ENCODE measurements at places on chromosomes 6 and 20.

DNA sequence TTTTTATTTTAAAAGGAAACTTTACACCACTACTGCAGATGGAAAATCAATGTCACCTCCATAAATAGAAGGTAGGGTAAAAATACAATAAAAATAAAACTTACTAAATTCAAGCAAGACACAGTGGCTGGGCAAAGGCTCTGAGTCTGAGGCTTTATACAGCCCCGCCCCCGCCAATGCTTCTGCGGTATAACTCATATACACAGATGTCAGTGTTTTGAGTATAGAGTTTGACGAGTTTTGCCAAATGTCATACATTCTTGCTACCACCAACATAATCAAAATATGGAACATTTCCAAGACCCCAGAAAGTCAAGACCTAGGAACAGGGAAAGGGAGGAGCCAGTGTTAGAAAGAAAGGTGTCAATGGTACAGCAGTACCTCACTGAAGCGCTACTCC lies 12.8 kb downstream of the NFATC2 start:
- peak; percentile 61 for DNase-seq

DNA sequence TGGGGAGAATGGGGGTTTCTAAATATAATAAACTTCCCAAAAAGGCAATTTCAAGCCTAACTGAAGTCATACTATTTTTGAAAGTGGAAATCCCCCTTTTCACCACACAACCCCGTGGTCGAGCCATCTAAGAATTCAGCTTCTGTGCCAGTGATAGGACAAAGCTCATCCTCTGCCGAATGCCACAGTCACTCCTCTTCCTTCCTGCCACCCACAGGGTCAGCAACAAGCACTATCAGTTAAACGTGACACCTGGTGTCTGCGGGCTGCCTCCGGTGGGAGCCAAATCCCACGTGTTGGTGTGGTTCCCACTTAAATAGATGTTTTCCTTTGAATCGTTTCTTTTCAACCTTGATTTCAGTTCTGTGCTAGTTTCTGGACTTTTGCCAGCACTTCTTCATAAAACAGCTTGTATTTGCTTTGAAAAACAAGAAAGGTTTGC lies 60.7 kb downstream of the TNFAIP3 start:
- peak; percentile 61 for DNase-seq

DNA sequence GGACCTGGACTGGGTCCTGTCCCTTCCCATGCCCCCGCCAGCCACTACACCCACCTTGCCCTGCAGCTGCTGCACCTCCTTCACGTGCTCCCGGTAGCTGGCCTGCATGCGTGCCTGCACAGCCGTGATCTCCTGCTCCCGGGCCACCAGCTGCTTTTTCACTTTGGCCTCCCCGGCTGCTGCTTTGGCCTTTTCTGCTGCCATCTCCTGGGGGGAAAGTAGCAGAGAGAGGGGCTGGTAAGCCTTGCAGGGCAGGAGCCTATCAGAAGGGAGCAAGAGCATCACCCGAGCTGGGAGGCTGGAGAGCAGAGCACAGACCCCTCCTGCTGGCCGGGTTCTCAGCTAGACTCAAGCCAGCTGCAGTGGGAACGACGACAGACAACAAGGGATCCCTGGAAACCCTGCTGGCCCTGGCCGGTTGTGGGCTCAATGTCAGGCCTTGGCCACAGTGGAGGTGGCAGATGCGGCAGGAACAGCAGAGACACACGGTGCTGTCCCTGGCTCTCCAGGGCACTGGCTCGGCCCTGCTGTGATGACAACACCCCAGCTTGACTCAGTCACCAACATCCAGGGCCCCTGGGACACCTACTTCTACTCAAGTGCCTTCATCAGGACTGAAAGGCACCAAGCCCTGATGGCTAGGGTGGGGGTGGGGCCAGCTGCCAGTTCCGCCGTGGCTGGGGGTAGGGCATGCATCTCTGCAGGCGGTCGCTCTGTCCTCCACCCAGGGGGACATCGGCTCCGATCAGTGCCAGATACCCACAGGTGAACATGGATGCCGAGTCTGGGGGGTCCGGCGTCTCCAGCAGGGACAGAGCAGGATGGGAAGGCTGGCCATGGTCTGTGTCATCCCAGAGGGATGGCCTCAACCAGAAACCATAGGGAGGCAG lies 45.3 kb downstream of the RRBP1 start:
- no peak for DNase-seq

DNA sequence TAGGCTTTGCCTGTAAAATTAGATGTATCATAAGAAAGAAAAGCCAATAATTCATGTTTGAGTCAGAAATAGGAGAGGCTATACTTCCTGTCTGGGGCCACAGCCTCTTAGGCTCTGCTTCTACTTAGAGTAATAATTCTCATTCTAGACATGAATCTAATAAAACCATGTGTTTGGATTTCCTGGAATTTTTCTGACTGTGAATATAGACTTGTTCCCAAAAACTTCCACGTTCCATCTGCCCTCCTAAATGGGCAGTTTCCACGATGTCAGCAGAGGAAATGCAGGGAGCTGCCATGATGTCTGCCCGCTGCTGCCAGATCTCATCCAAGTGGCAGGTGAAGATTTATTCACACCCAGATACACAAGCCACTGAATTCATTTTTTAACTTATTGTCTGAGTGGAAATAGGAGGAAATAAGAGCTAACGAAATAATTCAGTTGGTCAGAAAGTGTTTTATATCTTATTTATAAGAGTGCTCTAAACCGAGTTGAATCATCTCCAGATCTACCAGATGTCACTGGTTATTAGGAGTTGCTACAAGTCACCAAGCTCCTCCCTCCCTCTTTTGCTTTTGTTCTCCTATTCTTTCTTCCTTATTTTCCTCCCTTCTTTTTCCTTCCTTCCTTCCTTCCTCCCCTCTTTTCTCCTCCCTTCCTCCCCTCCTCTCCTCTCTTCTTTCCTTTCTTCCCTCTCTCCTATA lies 69.3 kb downstream of the ALDH8A1 start:
- no peak for DNase-seq

- no peak for DNase-seq
Observed at GRCh38 chr20:62129731-62130531, 7.7 kb downstream of the LSM14B start.

DNA sequence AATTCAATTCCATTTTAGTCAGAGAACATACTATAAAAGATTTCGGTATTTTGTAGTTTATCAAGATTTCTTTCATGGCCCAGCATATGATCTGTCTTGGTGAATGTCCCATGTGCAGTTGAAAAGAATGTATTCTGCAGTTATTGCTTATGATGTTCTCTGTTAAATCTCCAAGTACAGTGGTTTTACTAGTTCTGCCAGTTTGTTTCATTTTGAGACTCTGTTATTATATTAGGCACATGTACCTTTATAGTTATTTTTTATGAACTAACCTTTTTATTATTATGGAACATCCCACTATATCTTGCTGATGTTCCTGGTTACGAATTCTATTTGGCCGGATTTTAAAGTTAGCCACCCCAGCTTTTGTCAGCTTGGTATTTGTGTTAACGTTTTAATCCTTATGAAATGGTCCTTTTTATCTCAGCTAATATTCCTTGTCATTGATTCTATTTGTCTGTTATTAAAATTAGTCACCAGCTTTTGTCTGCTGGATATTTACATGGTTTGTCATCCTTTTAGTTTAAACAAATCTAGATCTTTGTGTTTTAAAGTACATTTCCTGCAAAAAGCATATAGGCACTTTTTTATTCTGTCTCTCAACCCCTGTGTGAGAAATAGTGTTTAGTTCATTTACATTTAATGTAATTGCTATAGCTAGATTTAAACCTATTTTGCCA lies 48.9 kb downstream of the VTA1 start:
- no peak for DNase-seq

DNA sequence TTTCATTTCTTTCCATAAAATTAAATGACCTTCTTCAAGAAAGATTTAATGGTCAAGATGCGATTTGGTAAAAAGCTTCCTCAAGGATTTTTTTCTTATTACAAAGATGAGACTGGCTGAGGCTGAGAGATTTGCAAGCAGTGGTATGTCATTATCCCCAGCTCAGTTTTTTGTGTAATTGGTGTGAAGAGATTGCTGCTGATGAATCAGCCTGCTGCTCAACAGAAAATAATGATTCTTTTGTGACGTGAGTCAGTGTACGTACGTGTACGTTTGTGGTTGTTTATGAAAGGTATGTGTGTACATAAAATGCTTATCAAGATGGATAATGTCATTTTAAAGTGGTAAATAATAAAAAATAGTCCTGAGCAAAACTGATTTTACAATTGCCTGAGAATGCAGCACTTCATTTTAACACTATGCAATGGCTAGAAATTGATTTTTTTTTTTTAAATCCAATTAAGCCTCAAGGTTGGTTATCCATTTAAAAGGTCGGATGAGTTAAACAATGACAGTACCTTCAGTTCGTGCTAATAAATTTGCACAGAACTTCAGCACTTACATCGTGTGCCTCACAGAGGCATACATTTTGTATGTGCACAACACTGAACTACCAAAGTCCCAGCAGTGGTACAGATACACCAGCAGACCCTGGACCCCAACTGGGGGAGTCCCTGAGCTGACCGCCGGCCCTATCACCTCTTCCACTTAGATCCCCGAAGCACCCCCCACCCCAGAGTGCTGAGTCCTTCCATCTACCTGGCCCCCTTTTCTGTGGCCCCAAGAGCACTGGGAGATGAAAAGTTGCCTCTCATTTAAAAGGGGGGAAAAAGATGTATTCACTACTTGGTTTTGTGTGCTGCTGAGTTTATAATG lies 9.7 kb upstream of the NPEPL1 start:
- DNase-seq: no peak

All from stimulated activated CD4-positive, alpha-beta T cell treated with anti-CD3 and anti-CD28 coated beads, TNF-alpha, amount 100 ng/mL, for 4 hours (primary cell).